ENCODE measurements at places on chromosomes 4 and X. TPM values are rescaled to one million over a fixed set of nuclear protein-coding genes. Genes with fewer than 3 reads are reported as not detected.

- peak overlapping the region; percentile 48 for H3K27ac ChIP-seq
- H3K4me3 ChIP-seq = peak overlapping the region; percentile 44
- no peaks in the 10 kb centered on the region for H3K27me3 ChIP-seq
- H3K36me3 ChIP-seq = no peaks in the 10 kb centered on the region
These were observed 32.9 kb downstream of the HTT-AS start for GRCh38 chr4:3041192-3042142.

SOWAHD gene
- 3.2 TPM for total RNA-seq

GRCh38 chr4:184423003-184423686, 51.2 kb downstream of the IRF2 start:
- no peaks in the 10 kb centered on the region for H3K27me3 ChIP-seq
- H3K4me1 ChIP-seq = peaks cover 4% of the 10 kb centered on the region
- H3K4me3 ChIP-seq = no peak overlapping the region
- no peak overlapping the region for H3K27ac ChIP-seq
- DNase-seq = no peak

GAB3 gene
- 1.2 TPM for total RNA-seq

- H3K4me1 ChIP-seq = no peaks in the 10 kb centered on the region
- DNase-seq = no peak
- H3K36me3 ChIP-seq = no peaks in the 10 kb centered on the region
- no peaks in the 10 kb centered on the region for H3K27me3 ChIP-seq
- no peak overlapping the region for H3K27ac ChIP-seq
These were observed 6.0 kb downstream of the PLP1 start for GRCh38 chrX:103782640-103783039.

- no peaks in the 10 kb centered on the region for H3K4me1 ChIP-seq
- H3K36me3 ChIP-seq = no peaks in the 10 kb centered on the region
- H3K4me3 ChIP-seq = no peak overlapping the region
These were observed 181.1 kb downstream of the SPCS3 start for GRCh38 chr4:176500894-176501293.

WAS gene
- 3.0 TPM for total RNA-seq

- no peak overlapping the region for H3K27ac ChIP-seq
- DNase-seq = no peak
- H3K36me3 ChIP-seq = no peaks in the 10 kb centered on the region
- no peaks in the 10 kb centered on the region for H3K27me3 ChIP-seq
These were observed 61.2 kb downstream of the C4orf50 start for GRCh38 chr4:5957076-5957475.

DNA sequence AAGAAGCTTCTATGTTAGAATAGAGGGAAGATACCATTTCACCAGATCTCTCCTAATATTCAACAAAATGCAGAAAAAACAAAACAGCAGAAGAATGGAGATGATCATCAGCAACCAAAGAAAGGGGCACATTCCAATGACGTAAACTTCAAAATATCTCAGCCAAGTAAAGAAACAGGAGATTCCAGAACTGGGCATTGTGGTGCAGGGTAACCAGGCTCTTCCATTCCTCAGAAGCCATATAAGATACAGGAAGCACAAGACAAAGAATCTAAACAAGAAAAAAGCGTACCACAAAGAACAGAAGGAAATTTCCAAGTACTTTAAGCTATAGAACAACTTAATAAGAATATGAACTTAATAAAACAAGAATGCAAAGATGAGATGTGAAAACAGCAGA, 6.9 kb upstream of the ARMCX4 start:
- DNase-seq = no peak
- no peaks in the 10 kb centered on the region for H3K27me3 ChIP-seq
- H3K27ac ChIP-seq = no peak overlapping the region

STPG2 gene
- 0.19 TPM for total RNA-seq

GRCh38 chr4:5989236-5990225, 28.7 kb downstream of the C4orf50 start:
- no peaks in the 10 kb centered on the region for H3K27me3 ChIP-seq
- no peaks in the 10 kb centered on the region for H3K36me3 ChIP-seq
- no peak overlapping the region for H3K4me3 ChIP-seq
- DNase-seq = no peak
- H3K4me1 ChIP-seq = no peaks in the 10 kb centered on the region
- H3K27ac ChIP-seq = no peak overlapping the region

HPSE gene
- 16.7 TPM for total RNA-seq

GRCh38 chr4:125070861-125071260, 243.9 kb upstream of the FAT4 start:
- no peaks in the 10 kb centered on the region for H3K36me3 ChIP-seq
- H3K4me1 ChIP-seq = no peaks in the 10 kb centered on the region
- no peak overlapping the region for H3K4me3 ChIP-seq
- no peaks in the 10 kb centered on the region for H3K27me3 ChIP-seq

PRPS1 gene
- total RNA-seq = 20.3 TPM

DNA sequence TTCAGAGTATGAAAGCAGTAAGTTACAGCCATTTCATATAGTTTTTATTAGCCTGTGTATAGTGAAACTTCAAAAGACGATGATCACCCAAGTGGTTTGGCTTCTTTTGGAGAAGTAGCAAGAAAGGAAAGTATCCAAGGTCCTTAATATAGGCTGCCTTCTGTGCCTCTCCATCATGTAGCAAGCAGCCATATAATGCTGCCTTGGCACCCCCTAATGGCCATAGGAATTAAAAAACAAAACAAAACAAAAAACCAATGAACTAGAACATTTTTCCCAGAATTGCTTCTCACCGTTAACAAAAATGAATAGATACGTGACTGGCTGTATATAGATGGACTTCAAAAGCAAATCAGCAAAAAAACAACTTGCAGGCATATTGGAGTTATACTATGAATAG, 18.9 kb downstream of the LAMP2 start:
- no peak overlapping the region for H3K27ac ChIP-seq
- H3K4me3 ChIP-seq = no peak overlapping the region
- DNase-seq = no peak
- H3K36me3 ChIP-seq = no peaks in the 10 kb centered on the region
- no peaks in the 10 kb centered on the region for H3K4me1 ChIP-seq

DNA sequence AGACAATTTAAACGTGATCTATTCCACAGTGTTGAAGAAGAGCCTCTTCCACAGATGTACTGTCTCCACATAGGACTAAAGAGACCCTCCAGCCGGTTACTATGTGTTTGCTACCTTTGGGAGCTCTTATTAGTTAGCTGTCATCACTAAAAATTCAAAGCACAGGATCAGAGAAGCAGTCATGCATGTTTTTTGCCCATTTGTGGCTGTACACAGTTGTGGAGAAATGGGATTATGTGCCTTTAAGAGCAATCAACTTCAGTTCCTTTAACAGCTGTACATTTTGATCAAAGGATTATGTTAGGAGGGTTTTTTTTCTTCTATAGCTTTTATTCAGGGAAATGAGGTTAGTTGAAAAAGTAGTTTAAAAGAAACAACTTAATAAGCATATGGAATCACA, 149.0 kb upstream of the SPOCK3 start:
- H3K4me3 ChIP-seq = no peak overlapping the region
- no peak overlapping the region for H3K27ac ChIP-seq
- no peaks in the 10 kb centered on the region for H3K4me1 ChIP-seq
- no peak for DNase-seq
- no peaks in the 10 kb centered on the region for H3K36me3 ChIP-seq

GRCh38 chr4:76238701-76239100, 12.8 kb upstream of the FAM47E start:
- no peaks in the 10 kb centered on the region for H3K27me3 ChIP-seq
- H3K36me3 ChIP-seq = no peaks in the 10 kb centered on the region
- H3K4me3 ChIP-seq = no peak overlapping the region
- H3K27ac ChIP-seq = no peak overlapping the region

BMX gene
- total RNA-seq = 1.8 TPM

DNA sequence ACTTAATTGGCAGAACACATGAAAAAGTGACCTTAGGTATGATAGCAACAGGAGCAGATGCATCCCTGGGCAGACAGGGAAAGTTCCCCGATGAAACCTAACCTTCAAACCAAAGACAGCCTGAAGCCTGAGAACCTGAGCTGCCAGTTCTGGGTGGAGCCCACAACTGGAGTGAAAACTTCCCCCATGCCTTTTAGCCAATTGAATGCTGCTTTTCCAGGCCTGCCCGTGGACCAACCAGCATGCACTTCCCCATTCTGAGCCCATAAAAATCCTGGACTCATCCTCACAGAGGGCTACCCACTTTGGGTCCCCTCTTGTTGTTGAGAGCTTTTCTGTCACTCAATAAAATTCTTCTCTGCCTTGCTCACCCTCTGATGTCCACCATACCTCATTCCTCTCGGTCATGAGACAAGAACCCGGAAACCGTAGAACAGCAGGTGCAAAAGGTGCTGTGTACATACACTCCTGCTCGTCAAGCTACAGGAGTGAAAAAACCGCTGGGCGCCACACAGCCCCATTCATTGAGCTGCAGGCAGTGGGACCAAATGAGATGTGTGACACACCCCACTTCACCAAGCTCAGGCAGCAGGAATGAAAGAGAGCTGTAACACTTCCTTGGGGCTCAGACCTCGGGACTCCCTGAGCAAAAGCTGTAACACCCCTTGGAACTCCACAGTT, 13.9 kb upstream of the SLC7A11 start:
- H3K27ac ChIP-seq = no peak overlapping the region
- H3K27me3 ChIP-seq = no peaks in the 10 kb centered on the region
- H3K36me3 ChIP-seq = no peaks in the 10 kb centered on the region
- no peaks in the 10 kb centered on the region for H3K4me1 ChIP-seq

GRCh38 chr4:97770222-97770621, 373.1 kb downstream of the STPG2 start:
- H3K27me3 ChIP-seq = no peaks in the 10 kb centered on the region
- DNase-seq = no peak
- H3K4me1 ChIP-seq = no peaks in the 10 kb centered on the region
- no peaks in the 10 kb centered on the region for H3K36me3 ChIP-seq
- H3K4me3 ChIP-seq = no peak overlapping the region
- H3K27ac ChIP-seq = no peak overlapping the region

RGN gene
- 0.88 TPM for total RNA-seq

DNA sequence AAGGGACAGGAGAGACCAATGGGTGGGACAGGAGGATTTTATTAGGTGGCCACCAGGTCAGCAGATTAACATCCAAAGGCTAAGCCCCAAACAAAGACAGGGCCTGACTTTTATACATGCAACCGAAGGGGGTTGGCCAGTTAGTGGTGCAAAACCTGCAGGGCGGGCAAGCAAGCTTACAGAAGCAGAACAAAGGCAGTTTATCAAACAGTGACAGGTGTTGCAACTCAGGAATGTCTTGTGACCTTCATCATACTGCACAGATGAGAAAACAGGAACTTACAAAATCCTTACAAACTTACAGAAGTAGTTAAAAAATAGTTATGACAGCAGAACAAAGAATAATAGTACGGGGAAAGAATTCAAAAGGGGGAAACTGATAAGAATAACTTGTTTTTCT, 708.1 kb downstream of the GLUD2 start:
- H3K4me3 ChIP-seq = no peak overlapping the region
- no peaks in the 10 kb centered on the region for H3K27me3 ChIP-seq
- no peaks in the 10 kb centered on the region for H3K36me3 ChIP-seq
- H3K27ac ChIP-seq = no peak overlapping the region
- H3K4me1 ChIP-seq = no peaks in the 10 kb centered on the region

DNA sequence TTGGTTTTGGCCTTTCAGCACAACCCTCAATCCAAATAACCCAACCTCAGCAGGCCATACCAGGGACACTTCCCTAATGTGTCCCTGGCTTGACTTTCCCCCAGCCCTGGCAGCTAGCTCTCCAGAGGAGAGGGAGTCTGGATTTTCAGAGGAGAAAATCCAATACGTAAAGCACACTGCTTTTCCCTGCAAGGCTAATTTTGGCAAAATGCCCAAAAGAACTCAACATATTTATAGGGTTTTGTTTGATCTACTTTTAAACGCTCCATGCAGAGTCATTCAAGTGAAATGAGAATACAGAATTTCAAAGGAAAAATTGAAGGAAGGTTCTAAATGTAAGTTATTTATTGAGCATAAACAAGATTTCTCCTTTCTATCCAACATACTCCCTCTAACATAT, 167.2 kb downstream of the SH3KBP1 start:
- no peaks in the 10 kb centered on the region for H3K36me3 ChIP-seq
- H3K27me3 ChIP-seq = no peaks in the 10 kb centered on the region
- H3K27ac ChIP-seq = no peak overlapping the region
- no peaks in the 10 kb centered on the region for H3K4me1 ChIP-seq
- H3K4me3 ChIP-seq = no peak overlapping the region
- no peak for DNase-seq

- peak within 1 kb of the TSS; percentile 38 for H3K4me3 ChIP-seq
- no peak within 1 kb of the TSS for H3K27ac ChIP-seq
- peaks cover 5% of the 10 kb centered on the region for H3K27me3 ChIP-seq
These were observed at the start of gene GLRB for GRCh38 chr4:157075811-157076577. Gene GLRB, plus strand, starts transcription at chr4:157076150. Its CDS starts 1,875 bp downstream, at chr4:157078025.

KLB gene
- 0.64 TPM for total RNA-seq

DNA sequence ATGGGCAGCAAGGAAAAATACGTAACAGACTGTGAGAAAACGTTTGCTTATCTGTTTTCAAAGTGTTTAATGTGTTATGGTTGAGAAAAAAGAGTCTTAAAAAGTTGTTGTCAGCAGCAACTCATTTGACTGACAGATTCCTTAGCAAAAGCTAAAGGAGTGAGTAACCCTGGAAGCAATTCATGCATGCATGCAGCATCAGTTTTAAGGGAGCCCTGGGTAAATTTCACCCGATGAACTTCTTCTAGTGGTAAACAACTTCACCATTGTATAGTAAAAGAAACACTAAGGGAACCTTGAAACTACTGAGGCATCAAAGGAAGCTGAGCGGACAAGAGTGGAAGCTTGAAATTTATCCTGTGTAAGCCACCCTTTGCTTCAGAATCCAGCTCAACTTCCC, 583.2 kb upstream of the INTU start:
- H3K4me1 ChIP-seq = no peaks in the 10 kb centered on the region
- H3K36me3 ChIP-seq = no peaks in the 10 kb centered on the region
- no peak for DNase-seq
- H3K27ac ChIP-seq = no peak overlapping the region

Measured in colonic mucosa (tissue), 4 donors.